Metanephros (tissue), 2 donors: ENCODE measurements at places on chromosomes 4 and X. TPM values are rescaled to one million over a fixed set of nuclear protein-coding genes. Genes with fewer than 3 reads are reported as not detected.

Gene GRK4
- 6.7 TPM for total RNA-seq

Gene PTPN13
- 117 TPM for total RNA-seq

Gene TEX13D
- total RNA-seq: not detected

Gene PAGE1
- total RNA-seq: not detected

Gene RASL11B
- total RNA-seq: 33.7 TPM

Gene IL13RA2
- 0.58 TPM for total RNA-seq

Gene ZNF718
- total RNA-seq: 17.0 TPM

Gene TCEAL2
- 1.8 TPM for total RNA-seq

Gene NSG1
- total RNA-seq: 1.3 TPM

Gene ANOS1
- total RNA-seq: 7.4 TPM

Gene SOD3
- 28.8 TPM for total RNA-seq

Gene CDKL2
- total RNA-seq: 13.3 TPM

Gene HUWE1
- 137 TPM for total RNA-seq

Gene CCNB3
- total RNA-seq: 0.47 TPM

Gene BMP3
- total RNA-seq: 12.4 TPM

Gene MAPK10
- 155 TPM for total RNA-seq

Gene ATP1B4
- 31.2 TPM for total RNA-seq

Gene XAGE2
- not detected for total RNA-seq

Gene SPON2
- total RNA-seq: 49.7 TPM

Gene WDFY3
- 220 TPM for total RNA-seq

Gene NDP
- 5.1 TPM for total RNA-seq

Gene AWAT2
- not detected for total RNA-seq

Gene F8A2
- total RNA-seq: not detected

Gene RAB39B
- 2.0 TPM for total RNA-seq

Gene XK
- total RNA-seq: 7.8 TPM

Gene MAGEA4
- not detected for total RNA-seq

Gene TMEM271
- 0.06 TPM for total RNA-seq

Gene S100G
- not detected for total RNA-seq

Gene HELT
- not detected for total RNA-seq

Gene TMEM154
- total RNA-seq: 3.3 TPM

Gene TMSB15B
- 11.7 TPM for total RNA-seq

Gene NLRP2B
- total RNA-seq: 0.06 TPM

Gene CSN1S1
- not detected for total RNA-seq

Gene FAM133A
- not detected for total RNA-seq

Gene CT45A1
- not detected for total RNA-seq

Gene EDNRA
- total RNA-seq: 56.5 TPM

Gene SLC2A9
- total RNA-seq: 15.0 TPM

Gene CENPE
- 5.2 TPM for total RNA-seq
